ENCODE measurements at places on chromosomes 7 and 10. TPM values are rescaled to one million over a fixed set of nuclear protein-coding genes. Genes with fewer than 3 reads are reported as not detected.
A peak's percentile ranks its signal among the peaks of the same experiment; 100 is the strongest.

Gene GIMAP1
- total RNA-seq = 5.4 TPM

Gene CCL24
- total RNA-seq = 1.1 TPM

DNA sequence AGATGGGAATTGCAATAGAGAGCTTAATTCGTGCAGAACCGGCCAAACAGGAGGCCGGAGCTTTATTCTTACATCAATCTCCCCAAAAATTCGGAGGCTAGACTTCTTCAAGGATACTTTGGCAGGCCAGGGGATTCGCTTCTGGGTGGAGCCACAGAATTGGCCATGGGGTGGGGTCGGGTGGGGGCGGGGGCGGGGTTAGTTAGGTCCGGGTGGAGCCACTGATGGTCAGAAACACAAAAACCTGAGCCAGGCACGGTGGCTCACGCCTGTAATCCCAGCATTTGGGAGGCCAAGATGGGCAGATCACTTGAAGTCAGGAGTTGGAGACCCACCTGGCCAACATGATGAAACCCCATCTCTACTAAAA lies 87.5 kb downstream of the SEPTIN14 start:
- no peaks in the 10 kb centered on the region for H3K36me3 ChIP-seq
- H3K4me3 ChIP-seq = no peak overlapping the region
- DNase-seq = no peak
- no peaks in the 10 kb centered on the region for H3K27me3 ChIP-seq
- H3K27ac ChIP-seq = no peak overlapping the region

DNA sequence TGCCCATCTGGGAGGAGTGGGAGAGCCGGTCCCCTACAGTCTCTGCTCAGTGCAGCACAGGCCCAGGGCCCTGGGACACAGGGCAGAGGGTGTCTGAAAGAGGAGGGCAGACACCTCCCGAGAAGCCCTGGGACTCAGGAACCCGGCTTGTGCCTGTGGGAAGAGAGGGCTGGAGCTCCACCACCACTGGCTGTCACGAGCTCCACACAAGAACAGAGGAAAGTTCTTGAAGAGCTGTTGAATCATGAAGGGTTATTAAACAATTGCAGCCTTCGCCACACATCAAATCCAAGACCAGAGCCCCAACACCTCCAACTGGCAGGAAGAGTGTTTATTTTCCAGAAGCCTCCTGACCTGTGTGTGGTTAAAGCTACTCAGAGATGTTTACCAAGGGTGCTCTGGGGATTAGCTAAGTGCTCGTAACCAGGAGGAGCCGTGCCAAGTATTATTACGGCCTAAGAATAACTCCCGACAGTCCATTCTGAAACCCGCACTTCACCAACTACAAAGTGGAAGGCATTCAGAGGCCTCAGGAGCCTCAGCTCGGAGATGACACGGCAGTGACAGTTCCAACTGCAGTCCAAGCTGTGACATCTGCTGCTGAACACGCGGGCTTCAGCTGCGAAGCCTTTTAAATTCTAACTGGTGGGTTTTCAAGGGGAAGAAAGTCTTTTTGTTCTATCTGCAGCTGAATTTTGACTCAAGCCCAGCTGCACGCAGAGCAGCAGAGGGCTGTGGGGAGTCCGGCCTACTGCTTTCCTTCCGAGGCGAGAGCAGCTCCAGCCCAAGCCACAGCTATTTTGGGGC lies 75.1 kb downstream of the MAD1L1 start:
- DNase-seq = peak; percentile 71
- H3K27ac ChIP-seq = no peak overlapping the region
- no peak overlapping the region for H3K4me3 ChIP-seq
- no peaks in the 10 kb centered on the region for H3K36me3 ChIP-seq
- no peaks in the 10 kb centered on the region for H3K27me3 ChIP-seq

DNA sequence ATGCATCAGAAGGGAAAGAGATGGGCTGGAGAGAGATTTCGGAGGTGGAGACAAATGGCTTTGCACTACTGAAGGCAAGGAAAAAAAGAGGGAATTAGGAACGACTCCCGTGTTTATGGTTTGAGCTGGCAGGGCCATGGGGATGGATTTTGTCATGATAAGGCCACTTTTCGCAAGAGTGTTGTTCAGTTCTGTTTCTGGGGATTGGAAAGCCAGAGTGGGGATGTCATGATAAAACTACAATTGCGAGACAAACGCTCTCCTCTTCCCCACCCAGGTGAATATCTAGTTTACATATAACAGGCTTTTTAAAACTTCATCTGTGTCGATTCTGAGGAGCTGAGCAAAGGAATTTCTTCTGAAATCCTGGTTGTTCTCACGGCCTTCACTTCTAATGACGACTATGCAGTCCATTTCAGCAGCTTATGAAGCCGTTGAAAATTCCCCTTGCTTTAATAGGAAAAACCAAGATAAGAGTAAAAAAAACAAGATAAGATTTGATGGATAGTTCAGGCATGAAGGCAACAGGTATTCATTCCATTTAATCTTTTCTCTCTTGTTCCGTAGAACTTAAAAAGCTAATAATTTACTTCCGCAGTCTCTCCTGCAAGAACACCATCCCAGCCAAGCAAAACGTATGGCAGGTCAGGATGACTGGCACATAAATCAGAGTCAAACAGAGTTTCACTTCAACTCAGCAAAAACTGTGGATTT lies 245.6 kb upstream of the PITRM1 start:
- H3K4me3 ChIP-seq = no peak overlapping the region
- H3K27me3 ChIP-seq = no peaks in the 10 kb centered on the region
- no peaks in the 10 kb centered on the region for H3K4me1 ChIP-seq
- no peak for DNase-seq
- H3K36me3 ChIP-seq = no peaks in the 10 kb centered on the region
- H3K27ac ChIP-seq = peak overlapping the region; percentile 17

GRCh38 chr7:135270577-135271254 lies 37.1 kb downstream of the STRA8 start:
- no peaks in the 10 kb centered on the region for H3K4me1 ChIP-seq
- no peak overlapping the region for H3K27ac ChIP-seq
- H3K36me3 ChIP-seq = no peaks in the 10 kb centered on the region

Gene PAPOLB
- 0.26 TPM for total RNA-seq

- no peaks in the 10 kb centered on the region for H3K36me3 ChIP-seq
- H3K4me1 ChIP-seq = no peaks in the 10 kb centered on the region
- H3K27ac ChIP-seq = no peak overlapping the region
- DNase-seq = no peak
- no peak overlapping the region for H3K4me3 ChIP-seq
Observed at GRCh38 chr10:124715439-124715838, 28.7 kb downstream of the FAM53B start.

DNA sequence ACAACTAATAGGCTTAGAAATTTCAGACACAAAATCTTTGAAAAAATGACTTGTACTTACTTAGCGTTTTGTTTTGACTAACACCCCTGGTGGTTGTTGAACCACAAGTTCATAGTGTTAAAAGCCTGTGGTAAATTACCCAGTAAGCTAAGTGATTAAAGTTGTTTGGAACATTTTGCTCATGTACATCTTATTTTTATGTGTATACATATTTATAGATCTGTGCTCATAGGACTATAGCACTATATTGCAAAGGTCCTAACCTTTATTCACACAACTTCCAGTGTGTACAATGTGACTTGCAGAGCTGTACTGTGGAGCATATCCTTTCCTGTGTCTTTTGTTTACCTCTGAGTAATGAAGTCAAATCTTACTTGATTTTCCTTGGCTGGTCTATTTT lies 79.6 kb downstream of the BMPR1A start:
- no peak for DNase-seq
- no peaks in the 10 kb centered on the region for H3K27me3 ChIP-seq
- H3K36me3 ChIP-seq = no peaks in the 10 kb centered on the region
- no peak overlapping the region for H3K4me3 ChIP-seq

DNA sequence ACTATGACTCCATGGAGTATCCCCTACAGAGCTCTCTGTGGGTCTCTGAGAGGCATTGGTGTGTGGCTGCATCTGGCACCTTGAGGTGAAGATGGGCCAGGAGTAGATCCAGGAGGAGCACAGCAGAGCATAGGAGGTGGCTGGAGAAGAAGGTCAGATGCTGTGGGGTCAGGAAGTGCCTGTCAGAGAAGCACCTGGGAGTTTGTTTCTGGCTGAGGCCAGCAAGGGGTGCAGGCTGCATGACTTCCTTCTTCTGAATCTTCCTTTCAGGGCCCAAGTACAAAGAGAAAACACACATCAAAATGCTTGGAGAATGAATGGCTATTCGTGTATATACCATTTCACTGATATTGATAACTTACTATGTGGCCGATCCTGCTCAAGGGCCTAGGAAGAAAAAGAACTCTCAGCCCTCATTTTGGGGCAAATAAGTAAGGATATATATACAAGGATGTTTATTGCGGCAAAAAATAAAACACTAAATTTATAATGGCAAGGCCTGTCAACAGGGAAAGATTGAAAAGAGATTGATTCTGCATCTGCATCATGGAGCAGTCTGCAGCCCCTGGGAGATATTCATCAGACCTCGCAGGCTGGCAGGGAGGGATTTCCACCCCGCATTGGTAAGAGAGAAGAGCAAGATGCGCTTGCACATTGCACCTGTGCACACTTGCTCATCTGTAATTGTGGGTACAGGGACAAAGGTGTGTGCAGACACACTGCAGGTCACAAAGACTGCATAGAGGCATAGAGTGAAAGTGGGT lies 39.2 kb downstream of the PTPRE start:
- no peak for DNase-seq
- H3K4me3 ChIP-seq = no peak overlapping the region
- no peaks in the 10 kb centered on the region for H3K4me1 ChIP-seq
- H3K36me3 ChIP-seq = no peaks in the 10 kb centered on the region
- H3K27ac ChIP-seq = no peak overlapping the region

DNA sequence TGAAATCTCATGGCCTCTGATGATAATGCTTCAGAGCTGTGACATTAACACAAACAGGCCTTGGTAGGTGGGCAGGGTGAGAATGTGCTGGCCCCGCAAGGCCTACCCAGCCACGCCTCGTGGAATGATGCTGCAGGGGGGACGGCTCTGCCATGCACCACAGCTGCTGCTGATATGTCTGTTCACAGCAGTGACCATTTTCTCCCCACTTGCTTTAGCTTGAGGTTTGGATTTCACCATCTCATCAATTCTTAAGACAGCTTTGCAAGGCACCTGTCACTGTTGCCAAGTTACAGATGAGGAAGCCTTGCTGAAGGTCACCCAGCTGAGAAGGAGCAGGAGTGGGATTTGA lies 128.3 kb downstream of the PTPN20 start:
- no peak overlapping the region for H3K27ac ChIP-seq
- DNase-seq = no peak
- H3K4me3 ChIP-seq = no peak overlapping the region
- no peaks in the 10 kb centered on the region for H3K4me1 ChIP-seq
- H3K27me3 ChIP-seq = no peaks in the 10 kb centered on the region

DNA sequence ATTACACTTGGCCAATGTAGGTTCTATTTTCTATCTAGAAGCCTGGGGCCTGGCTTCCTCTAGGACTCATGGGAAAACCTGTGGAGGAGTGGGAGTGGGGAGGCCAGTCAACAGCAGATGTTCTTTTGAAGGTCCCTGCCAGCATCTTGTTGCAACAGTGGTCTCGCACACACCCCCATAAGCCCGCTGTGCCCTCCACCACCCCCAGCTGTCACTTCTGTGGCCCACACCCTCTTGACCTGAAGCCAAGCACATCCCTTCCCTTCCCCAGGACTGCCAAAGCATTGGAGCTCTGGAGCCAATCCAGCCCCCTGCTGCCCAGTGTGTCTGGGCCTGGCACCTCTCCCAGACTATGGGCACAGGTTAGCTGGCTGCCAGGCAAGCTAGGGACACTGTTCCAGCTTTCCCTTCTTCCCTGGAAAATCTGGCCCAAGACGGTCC lies 1.9 kb upstream of the STX1A start:
- no peaks in the 10 kb centered on the region for H3K36me3 ChIP-seq
- H3K4me1 ChIP-seq = no peaks in the 10 kb centered on the region
- H3K4me3 ChIP-seq = no peak overlapping the region
- no peak overlapping the region for H3K27ac ChIP-seq
- DNase-seq = peak; percentile 79

- no peaks in the 10 kb centered on the region for H3K27me3 ChIP-seq
- no peaks in the 10 kb centered on the region for H3K4me1 ChIP-seq
- H3K4me3 ChIP-seq = no peak overlapping the region
- no peak for DNase-seq
- H3K27ac ChIP-seq = no peak overlapping the region
Observed at GRCh38 chr10:117260084-117260483, 19.2 kb downstream of the SLC18A2 start.

DNA sequence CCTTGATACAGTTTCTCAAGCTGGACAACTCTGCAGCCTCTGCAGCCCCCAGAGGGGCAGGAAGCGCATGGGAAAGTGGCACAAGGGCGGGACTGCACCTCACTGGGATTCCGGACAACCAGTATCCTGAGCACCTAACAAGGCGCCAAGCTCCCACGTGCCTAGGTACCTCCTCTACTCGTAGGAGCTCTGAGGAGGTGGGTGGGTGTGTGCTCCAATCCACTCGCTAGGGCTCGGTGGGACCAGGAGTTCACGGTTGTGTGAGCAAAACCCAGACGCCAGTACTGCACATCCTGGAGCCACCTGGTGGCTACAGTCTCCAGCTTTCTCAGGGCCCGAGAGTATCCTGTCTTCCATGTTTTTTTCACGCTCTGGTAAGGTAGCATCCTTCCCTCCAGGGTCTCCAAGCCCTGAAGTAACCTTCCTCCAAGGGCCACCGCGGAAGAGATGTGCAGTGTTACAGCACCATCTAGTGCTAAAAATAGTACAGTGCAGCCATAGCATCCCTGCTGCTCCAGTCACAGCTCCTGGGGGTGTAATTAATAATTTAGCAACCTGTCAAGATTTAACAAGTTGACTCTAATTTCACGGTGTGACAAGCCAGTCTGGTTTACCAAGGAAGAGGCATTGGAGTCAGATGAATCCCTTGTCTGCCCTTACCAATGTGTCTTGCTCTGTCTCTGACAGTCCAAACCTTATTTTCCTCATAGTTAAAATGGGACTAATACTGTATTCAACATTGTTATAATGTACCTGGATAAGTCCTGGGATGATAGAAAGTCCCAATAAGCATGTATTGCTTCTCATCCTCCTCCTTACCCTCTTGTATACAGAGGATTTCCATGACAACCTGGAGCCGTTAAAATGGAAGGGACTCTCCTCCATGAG lies 70.4 kb downstream of the HERPUD2 start:
- H3K27ac ChIP-seq = no peak overlapping the region
- no peaks in the 10 kb centered on the region for H3K36me3 ChIP-seq
- H3K27me3 ChIP-seq = no peaks in the 10 kb centered on the region
- no peak overlapping the region for H3K4me3 ChIP-seq

Gene STEAP4
- total RNA-seq = 343 TPM

GRCh38 chr10:116974456-116975005 lies 30.5 kb downstream of the SHTN1 start:
- H3K36me3 ChIP-seq = no peaks in the 10 kb centered on the region
- no peak for DNase-seq
- H3K4me1 ChIP-seq = no peaks in the 10 kb centered on the region
- no peaks in the 10 kb centered on the region for H3K27me3 ChIP-seq

Gene PTPRZ1
- total RNA-seq = 2.2 TPM

Gene KIAA1217
- 18.3 TPM for total RNA-seq

GRCh38 chr10:123367195-123367594 lies 213.0 kb downstream of the BUB3 start:
- H3K27ac ChIP-seq = no peak overlapping the region
- no peaks in the 10 kb centered on the region for H3K4me1 ChIP-seq
- DNase-seq = no peak
- no peaks in the 10 kb centered on the region for H3K27me3 ChIP-seq
- no peak overlapping the region for H3K4me3 ChIP-seq

GRCh38 chr10:13977861-13978532 lies 352.7 kb downstream of the FRMD4A start:
- no peak overlapping the region for H3K27ac ChIP-seq
- no peaks in the 10 kb centered on the region for H3K27me3 ChIP-seq
- no peaks in the 10 kb centered on the region for H3K36me3 ChIP-seq
- H3K4me1 ChIP-seq = no peaks in the 10 kb centered on the region
- DNase-seq = no peak
- no peak overlapping the region for H3K4me3 ChIP-seq
